Stimulated activated effector memory CD8-positive, alpha-beta T cell treated with anti-CD3 and anti-CD28 coated beads, Interleukin-12 subunit alpha, Interleukin-12 subunit beta, amount 100 ng/mL, for 72 hours (primary cell): ENCODE measurements at places on chromosomes 11 and 22.

GRCh38 chr11:20627026-20627425 lies 27.6 kb downstream of the SLC6A5 start:
- no peak for DNase-seq

- DNase-seq = no peak
Measured at GRCh38 chr11:129853518-129854231, 38.0 kb downstream of the TMEM45B start.

DNA sequence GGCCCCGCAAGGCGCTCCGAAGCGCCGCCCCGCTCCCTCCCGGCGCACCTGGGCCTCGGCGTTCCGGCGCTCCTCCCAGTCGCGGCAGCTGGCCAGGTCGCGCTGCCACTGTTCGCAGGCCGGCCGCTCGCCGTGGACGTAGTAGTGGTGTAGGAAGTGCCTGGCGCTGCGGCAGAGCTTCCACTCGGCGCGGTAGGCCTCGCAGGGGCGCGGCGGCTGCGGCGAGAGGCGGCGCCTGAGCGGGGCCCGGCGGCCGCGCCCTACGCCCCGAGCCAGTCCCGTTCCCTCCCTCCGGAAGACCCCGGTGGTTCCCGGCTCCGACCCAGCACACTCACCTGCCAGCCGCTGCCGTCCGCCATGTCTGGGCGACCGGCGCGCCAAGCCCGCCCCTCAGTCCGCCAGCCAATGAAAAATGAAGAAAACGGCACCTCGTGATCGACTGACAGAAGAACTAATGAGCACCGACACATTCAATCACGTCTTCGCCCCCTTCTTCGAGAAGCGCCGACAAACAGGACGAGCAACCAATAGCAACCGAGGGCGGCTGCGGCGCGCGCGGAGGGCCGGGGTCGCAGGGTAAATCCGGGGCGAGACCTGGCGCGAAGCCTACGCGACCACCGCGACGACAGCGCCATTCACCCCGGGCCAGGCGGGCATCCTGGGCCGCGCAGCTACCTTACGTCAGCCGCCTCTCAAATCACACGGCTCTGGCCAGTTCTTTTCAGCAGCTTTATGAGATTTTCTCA lies at the start of gene C22orf39:
Gene C22orf39 (minus strand): TSS at position 382 of the 746 bp plus-strand sequence. CDS start 23 bp downstream, at position 359.
- DNase-seq = peak; percentile 66

- DNase-seq = no peak
Measured at GRCh38 chr11:19232910-19233503, 7.7 kb downstream of the E2F8 start.
